Daoy (cell line): ENCODE measurements at places on chromosomes 5 and 9.

DNA sequence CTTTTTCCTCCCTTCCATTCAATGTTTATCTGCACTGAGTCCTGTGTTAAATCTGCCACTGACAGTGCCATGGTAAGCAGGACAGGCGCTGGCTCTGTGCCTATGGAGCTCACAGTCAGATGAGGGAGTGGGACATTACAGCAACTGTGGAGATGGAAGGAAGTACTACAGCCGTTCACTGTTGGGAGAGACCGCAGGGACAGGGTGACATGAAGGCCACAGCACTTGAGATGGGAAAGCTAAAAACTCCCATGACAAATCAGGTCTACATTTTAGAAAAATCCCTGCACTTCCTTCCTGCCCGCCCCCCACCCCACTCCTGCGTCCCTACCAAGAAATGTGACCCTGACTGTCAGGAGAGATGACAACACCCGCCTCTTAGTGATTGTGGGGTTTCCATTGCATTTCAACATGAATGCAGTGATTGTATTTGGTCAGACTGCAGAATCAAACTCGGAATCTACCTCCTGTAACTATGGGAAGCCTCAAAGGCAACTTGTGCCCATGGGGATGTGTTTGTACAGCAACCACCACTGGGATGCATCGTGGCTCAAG, 56.4 kb downstream of the GTF3C4 start:
- no peak for DNase-seq

DNA sequence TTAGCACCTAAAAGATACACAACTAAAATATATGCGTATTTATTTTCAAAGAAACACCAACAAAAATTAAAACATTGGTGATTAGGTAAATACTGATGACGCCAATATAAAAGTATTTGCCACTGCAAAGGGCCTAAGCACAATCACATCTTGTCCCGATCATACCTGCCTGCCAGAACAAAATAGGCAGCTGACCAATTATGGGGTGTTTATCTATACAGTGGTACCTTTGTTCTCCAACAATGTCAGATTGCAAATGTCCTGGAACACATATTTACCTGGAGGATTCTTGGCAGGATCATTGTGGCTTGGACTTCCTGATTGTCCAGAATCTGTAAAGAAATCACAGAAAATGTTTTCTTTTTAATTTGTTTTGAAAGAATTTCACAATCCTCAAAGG, 134.5 kb downstream of the NFIB start:
- DNase-seq: no peak

DNA sequence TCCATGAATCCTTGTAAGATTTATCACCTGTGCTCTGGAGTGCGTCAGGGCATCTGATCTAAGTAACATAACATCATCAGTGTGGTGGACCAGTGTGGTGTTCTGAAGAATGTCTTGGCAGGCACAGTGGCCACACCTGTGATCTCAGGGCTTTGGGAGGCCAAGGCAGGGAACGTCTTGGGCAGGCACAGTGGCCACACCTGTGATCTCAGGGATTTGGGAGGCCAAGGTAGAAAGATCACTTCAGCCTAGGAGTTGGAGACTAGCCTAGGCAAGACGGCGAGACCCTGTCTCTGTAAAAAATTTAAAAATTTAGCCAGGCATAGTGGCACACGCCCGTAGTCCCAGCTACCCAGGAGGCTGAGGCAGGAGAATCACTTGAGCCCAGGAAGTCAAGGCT, 185.5 kb downstream of the CACNA1B start:
- no peak for DNase-seq

GRCh38 chr9:38361473-38361850, 31.0 kb upstream of the ALDH1B1 start:
- DNase-seq: no peak

- no peak for DNase-seq
Measured at GRCh38 chr5:95581576-95581975, 26.7 kb downstream of the ARSK start.

GRCh38 chr5:125269926-125270325, 523.5 kb upstream of the ZNF608 start:
- no peak for DNase-seq

DNA sequence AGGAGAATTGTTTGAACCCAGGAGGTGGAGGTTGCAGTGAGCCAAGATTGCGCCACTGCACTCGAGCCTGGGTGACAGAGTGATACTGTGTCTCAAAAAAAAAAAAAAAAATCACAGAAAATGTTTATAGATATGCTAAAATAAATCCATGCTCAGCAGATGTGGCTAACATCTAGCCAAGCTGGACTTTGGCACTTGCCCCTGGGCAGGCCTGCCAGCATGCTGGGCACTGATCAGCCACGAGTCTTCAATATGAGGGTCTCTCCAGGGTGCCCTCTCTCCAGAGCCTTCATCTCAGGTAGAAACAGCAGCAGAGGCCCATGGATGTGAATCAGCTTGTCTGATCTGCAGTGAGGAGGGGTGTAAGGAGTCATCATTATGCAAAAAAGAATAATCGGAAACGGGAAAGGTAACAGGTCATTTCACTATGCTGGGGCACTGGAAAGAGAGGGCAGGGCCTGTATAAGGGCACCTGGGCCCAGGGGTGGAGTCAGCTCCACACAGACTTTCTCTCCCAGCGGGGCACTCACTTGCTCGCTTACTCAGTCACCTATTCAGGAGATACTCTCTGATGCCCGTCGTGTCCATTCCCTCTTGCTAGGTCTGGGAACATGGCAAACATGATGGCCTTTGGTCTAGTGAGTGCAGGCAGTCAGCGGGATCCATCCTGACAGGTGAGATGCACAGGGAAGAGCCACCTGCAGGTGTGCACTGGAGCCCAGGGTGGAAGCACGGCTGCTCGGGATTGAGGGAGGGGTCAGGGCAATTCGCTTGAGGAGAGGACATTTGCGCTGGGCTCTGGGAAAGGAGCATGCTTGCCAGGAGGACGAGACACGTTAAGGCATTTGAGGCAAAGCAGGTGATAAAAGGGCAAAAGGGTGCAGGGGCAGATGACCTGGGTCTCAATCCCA, 17.1 kb downstream of the RNF44 start:
- no peak for DNase-seq

GRCh38 chr5:146048994-146049703, 56.2 kb downstream of the PLAC8L1 start:
- DNase-seq: peak; percentile 73

- no peak for DNase-seq
Measured at GRCh38 chr9:10354591-10354990, 258.2 kb downstream of the PTPRD start.

DNA sequence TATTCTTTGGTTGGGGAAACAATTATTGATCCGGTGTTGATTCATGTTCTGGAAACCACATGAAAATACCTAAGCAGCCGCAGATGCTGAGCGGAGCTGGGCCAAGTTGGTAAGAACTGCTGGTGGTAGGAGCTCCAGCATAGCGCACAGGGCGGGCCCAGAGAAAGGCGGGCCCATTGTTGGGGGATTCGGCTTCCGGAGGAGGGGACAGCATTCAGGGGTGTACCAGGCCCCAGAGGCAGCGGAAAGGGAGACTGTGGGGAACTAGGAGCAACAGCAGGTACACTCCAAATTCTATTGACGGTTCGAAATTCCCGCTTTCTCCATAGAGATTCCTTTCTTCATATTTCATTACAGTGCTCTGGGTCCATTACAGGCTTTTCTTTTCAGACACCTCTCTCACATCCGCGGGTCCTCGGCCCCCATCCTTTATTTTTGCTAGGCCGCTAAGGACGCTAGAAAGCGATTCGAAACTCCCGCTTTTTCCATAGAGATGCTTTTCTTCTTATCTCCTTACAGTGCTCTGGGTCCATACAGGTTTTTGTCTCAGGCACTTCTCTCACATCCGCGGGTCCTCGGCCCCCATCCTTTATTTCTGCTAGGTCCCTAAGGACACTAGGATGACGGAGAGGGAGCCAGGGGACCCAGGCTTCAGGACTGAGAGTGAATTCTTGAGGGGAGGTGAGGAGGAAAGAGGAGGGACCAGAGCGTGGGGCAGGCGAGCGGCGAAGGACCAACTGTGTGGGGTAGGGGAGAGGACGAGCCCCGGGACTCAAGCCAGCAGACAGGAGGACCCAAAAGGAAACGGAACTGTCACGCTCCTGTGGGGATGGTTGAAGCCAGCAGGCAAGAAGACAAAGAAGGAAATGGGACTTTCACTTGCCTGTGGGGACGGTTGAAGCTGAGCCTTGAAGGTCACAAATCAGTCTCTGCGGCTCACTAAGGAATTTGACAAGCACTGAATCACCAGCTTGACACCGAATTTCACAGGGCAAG, at the start of gene CCDC152:
Gene CCDC152 (plus strand): TSS at position 213 of the 996 bp plus-strand sequence. CDS start 2,304 bp downstream, outside the sequence.
- DNase-seq: peak; percentile 44

- no peak for DNase-seq
Measured at GRCh38 chr5:137604348-137605095, 105.4 kb upstream of the SPOCK1 start.

- DNase-seq: no peak
Measured at GRCh38 chr5:73390972-73391371, 57.6 kb downstream of the FOXD1 start.

GRCh38 chr9:90813523-90813922, 11.9 kb downstream of the SYK start:
- DNase-seq: no peak

DNA sequence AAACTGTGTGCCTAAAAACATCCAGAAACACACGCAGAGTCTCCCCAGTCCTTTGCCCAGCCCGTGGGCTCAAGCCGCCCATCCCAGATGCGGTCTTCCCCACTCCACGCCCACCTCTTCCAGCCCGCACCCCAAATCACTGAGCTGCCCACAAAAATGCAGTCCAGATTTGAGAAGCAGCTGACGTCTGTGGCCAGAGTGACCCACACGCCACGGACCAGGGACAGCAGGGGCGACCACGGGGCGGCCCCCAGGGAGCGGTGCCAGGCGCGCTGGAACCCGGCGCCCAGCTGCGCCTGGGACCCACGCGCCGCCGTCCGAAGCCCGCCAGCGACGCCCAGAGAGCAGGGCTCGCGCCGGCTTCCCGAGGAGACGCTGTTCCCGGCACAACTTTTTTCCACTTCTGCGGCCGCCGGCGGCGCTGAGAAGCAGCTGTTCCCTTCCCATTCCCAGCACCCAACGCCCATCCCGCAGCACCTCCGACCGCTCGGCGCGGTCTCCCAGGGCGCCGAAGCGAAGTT, 674 bp downstream of the LHFPL2 start:
- DNase-seq: peak; percentile 71

- DNase-seq: no peak
Measured at GRCh38 chr5:173984218-173984617, 4.8 kb upstream of the C5orf47 start.
